Fibroblast of upper back skin (primary cell): ENCODE measurements at places on chromosomes 7 and 10.
A peak's percentile ranks its signal among the peaks of the same experiment; 100 is the strongest.

DNA sequence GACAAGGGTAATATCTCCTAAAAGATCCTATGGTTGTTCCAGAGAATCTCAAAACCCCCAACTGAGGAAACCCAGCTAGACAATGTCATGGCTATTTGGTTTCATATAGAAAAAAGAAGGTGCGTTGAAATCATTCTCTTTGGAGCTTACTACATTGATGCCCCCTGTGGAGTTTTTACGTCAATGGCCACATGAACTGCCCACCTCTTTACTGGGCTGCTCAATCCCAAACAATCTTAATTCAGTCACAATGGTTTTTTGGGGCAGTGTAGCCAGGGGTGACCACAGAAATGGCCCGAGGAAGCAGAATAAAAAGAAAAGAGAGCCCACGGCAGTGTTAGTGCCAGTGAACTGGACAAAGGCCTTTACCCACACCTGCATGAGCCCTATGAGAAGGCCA lies 7.8 kb downstream of the RBP4 start:
- DNase-seq = no peak

- DNase-seq = no peak
These were observed 55.5 kb downstream of the SORBS1 start for GRCh38 chr10:95505641-95506040.

DNA sequence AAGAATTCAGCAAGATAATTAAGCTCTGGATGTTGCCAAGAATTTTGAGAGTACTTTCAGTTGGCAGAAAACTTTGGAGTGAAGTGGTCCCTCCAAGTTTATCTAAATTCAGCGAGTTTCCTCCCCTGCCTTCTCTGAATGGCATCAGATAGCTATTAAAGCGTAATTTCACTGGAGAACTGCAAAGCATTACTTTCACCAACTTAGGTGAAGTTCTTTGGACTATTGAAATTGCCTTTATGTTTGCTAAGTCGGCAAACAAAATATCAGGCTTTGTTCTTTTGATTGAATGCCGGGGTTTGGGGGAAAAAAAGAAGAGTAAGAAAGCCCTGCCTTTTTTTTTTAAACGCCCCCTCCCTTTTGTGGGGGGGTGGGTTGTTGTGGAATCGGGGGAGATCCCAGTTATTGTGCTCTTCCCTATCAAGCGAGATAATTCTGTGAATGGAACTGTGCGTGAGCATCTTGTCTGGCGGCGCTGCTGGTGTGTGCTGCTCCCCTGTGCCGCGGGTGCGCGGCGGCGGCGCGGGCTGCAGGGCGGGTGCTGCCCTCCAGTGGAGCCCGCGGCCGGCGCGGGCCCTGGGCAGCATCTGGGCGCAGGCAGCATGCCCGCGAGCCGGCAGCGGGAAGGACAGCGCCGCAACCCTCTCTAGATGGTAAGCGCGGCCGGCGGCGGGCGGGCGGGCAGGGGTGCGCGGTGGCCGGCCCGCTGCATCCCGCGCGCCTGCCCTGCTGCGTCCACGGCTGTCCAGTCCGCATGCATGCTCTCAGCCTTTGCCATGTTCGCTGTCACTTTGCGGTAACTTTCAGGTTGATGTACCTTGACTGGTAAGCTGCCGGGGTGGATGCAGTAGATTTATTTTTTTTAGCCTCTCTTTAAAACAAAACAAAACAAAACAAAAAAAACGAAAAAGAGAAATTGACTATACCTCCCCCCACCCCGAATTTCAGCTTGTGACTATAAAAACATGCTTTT lies 176.5 kb downstream of the TCF7L2 start:
- DNase-seq = peak; percentile 73

- DNase-seq = no peak
These were observed 272.4 kb downstream of the ADARB2 start for GRCh38 chr10:1464881-1465417.

- peak; percentile 48 for DNase-seq
These were observed 7.3 kb upstream of the KLHDC10 start for GRCh38 chr7:130063036-130063435.

- no peak for DNase-seq
These were observed 128.3 kb downstream of the TPST1 start for GRCh38 chr7:66333443-66333842.

GRCh38 chr10:44911081-44911540 lies at the start of gene TMEM72:
Gene TMEM72 (plus strand): TSS chr10:44911337. CDS start chr10:44911513, 176 bp downstream.
- no peak for DNase-seq

DNA sequence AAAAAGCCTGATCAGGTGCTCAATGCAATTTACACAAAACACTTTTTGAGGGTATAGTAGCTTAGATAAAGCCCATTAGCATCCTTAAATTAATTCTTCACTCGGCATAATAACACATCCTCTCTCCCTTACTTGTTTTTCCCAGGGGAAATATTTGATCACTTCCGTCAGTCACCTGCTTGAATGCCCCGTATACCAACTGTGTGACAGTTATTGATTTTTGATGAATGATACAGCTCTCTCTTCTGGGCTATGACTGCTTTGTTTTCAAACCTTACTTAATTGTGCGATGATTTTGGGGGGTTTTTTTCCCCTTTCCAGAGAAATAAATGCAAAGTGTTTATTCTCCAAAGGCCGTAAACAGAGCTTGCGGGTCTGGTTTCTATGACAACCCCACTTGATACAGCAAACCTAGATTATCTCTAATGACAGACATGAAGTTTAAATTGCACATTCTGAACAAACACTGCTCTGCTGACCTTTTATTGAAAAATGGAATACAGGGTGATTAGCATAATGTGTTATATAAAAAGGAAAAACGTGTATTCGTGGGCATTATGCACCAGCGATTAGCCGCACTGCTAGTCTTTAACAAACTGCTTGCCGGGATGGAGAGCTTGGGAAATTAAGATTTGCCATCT lies 78.4 kb upstream of the NANOS1 start:
- DNase-seq = no peak

GRCh38 chr7:156865493-156865892 lies 27.5 kb downstream of the LMBR1 start:
- DNase-seq = no peak

DNA sequence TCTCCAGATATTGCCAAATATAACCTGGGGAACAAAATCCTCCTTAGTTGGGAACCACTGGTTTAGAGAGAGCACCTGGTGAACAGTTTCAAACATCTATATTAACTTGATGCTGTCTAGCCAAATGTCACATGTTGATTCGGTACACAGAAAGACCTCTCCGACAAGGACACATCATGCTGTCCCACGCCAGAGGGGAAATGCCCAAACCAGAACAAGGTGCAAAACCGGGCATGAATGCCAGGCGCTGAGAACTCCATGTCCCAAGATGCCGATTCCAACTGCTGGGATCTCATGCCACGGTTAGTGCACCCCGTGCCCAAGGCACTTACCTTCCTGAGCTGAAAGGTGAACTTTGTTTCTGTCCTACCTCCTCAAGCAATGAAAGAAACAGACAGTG lies 100.8 kb downstream of the SFMBT2 start:
- no peak for DNase-seq
